ENCODE measurements at places on chromosomes 5 and 9. TPM values are rescaled to one million over a fixed set of nuclear protein-coding genes. Genes with fewer than 3 reads are reported as not detected.

BRINP1 gene
- under 0.01 TPM for total RNA-seq

ADAMTS6 gene
- total RNA-seq: 77.9 TPM

TLE4 gene
- total RNA-seq: 13.1 TPM

C5orf52 gene
- total RNA-seq: not detected

NIM1K gene
- total RNA-seq: not detected

HMGCS1 gene
- 20.7 TPM for total RNA-seq

MYORG gene
- 2.4 TPM for total RNA-seq

PAEP gene
- not detected for total RNA-seq

CDKN2A gene
- total RNA-seq: 14.0 TPM

All from endothelial cell of coronary artery (primary cell).